DMS53 (cell line): ENCODE measurements at places on chromosomes 2 and 18.

GRCh38 chr2:43616967-43617680 lies 19.9 kb upstream of the PLEKHH2 start:
- no peak for DNase-seq

GRCh38 chr2:59440491-59440890 lies 1113.0 kb downstream of the BCL11A start:
- no peak for DNase-seq

- no peak for DNase-seq
These were observed 133.1 kb downstream of the NBAS start for GRCh38 chr2:15427987-15428386.

- DNase-seq: no peak
These were observed 13.1 kb upstream of the LRATD1 start for GRCh38 chr2:14619441-14619840.

DNA sequence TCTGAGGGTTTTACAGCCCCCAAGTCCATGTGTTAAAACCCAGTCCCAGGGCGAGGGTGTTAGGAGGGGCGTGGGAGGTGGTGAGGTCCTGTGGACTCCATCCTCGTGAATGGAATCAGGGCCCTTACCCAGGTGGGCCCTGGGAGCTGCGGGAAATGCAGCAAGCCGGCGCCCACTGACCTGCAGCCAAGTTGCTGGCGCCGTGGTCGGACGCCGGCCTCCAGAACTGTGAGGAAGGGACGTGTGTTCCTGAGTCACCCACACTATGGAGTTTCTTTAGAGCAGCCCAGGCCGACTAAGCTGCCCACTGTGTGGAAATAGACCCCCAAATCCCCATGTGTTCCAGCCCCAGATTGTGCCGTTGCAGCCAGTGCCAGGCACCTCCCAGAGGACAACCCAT lies 26.4 kb downstream of the CTDP1 start:
- no peak for DNase-seq

DNA sequence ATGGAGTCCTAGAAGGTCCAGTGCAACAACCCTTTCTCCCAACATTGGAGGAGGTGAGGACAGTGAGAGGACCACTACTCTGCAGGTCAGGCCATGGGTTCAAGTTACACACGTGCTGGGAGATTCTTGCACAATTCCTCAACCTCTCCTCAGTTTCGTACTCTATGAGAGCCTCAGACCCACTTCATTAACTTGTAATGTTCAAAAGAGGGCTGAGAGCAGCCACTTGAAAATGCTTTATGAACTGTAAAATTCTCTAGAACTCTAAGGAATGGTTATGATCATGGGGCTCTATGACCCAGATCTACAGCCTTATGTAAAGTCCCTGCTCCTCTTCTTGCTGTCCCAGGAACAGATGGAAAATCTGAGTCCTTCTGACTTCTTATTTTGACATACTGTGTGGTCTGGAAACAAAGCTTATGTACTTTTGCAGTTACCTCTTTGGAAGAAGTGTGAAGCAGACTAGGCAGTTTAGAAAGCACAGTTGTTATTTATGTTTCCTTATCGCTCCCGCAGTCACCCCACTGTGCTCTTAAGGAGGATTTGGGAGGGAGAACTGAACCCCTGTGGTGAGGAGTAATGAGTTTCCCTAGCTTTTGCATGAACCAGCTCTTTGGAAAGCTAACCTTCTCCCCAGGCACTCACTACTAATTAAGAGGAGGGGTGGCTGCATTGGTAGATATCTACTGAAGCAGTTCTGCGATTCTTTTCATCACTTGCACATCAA lies 296.6 kb downstream of the LRRTM1 start:
- DNase-seq: no peak

DNA sequence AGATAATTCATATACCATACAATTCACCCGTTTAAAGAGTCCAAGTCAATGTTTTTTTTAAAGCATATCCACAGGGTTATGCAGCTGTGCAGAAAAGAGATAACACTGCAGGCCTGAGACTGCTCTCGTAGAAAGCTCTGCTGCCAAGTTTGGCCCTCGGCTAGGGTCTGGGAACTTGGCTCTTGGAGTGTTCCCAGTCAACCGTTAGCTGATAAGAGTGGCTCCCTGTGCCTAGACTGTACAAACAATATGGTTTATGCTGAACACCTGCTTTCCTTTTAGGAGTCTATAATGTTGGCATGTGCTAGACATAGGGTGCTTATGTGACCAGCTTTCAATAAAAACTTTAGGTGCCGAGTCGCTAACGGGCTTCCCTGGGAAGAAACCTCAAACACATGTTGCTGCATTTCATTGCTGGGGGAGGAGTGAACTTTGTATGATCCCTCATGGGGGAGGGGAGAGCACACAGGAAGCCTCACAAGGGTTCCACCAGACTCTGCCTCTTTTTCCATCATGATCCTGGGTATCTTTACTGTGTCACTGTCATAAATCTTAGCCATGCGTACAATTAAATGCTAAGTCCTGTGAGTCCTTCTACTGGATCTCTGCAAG lies 34.7 kb downstream of the RFX8 start:
- DNase-seq: peak; percentile 33

DNA sequence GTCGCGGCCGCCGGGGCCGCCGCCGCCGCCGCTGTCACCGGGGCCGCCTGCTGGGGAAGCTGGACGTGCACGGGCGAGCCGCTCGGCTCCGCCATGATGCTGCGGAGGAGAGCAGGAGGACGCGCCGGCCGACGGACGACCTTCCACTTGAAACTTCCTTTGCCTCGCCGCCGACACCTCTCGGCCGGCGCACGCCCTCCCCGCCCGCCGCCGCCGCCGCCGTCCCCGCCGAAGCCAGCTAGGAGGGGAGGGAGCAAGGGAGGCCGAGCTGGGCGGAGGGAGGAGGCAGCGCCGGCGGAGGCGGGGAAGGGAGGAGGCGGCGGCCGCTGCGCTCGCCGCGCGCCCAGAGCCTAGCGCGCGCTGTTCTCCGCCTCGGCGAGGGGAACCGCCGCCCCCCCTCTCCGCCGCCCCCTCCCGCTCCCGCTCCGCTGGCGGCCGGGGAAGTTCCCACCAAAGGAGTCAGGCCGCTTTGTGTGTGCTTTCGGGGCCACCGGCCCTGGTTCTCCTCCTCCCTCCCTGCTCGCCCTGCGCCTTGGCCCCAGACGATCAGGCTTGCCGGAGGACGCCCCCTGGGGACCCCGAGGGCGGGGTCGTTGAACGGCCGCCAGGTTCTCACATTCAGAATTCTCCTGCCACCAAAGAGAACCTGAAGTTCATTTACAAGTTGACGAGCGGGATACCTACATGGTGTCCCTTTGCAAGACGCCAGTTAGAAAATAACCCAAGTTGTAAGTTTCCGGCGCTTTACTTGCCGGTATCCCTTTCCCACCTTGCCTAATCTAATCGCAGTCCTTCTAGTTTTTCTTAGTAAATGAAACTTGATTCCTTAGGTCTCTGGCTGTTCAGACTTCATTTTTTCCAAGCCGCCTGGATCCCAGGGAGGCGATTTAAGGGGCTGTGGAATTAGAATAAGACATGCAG lies at the start of gene STK39:
STK39 (minus strand) TSS at position 255 of the 921 bp plus-strand sequence; CDS start at position 95, 160 bp downstream.
- DNase-seq: peak; percentile 93

DNA sequence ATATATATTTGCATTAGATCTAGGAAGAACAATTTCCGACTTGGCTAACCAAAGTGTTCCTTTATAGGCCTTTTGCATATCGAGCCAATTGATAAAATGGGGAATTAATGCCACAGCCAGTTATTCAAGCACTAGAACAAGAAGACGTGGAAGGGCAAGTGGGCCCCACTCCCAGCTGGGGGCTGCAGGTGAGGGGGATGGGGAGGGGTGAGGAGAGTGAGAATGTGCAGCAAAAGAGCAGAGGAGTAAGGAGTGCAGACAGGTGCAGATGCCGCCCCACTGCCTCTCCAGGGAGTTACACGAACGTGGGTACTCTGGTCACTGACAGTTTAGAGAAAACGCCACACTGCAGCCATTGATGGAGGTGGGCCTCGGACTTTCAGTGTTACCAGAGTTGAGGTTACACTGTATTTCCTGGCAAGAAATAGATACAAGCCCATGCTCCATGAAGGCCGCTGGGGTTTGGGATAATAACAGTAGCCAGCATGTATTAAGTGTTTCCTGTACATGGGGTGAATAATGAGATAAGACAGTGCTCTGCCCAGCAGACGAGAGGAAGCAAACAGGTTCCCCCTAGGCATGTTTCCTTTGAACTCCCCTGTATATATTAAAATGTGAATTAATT lies 40.9 kb downstream of the GORASP2 start:
- DNase-seq: no peak

- peak; percentile 9 for DNase-seq
These were observed 52.0 kb downstream of the TNP1 start for GRCh38 chr2:216807857-216808272.

GRCh38 chr2:63127594-63127993 lies 77.0 kb downstream of the OTX1 start:
- DNase-seq: no peak

GRCh38 chr18:7638321-7638720 lies 71.2 kb downstream of the PTPRM start:
- no peak for DNase-seq

DNA sequence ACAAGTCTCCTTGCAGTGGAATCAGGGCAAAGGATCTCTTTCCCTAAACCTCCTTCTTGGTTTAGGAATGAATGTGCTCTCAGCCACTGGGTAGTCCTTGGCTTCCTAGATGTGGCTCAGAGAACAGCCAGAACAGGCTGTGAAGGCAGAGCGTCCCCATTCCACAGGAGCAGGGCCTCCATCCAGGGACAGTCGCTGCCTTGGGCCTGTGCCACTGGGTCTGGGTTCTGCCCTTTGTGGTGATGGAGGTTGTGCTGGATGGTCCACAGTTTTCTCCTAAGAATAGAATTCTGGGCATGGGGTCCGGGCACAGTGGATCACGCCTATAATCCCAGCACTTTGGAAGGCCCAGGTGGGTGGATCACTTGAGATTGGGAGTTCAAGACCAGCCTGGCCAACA lies 516.5 kb upstream of the RAB6C start:
- no peak for DNase-seq

DNA sequence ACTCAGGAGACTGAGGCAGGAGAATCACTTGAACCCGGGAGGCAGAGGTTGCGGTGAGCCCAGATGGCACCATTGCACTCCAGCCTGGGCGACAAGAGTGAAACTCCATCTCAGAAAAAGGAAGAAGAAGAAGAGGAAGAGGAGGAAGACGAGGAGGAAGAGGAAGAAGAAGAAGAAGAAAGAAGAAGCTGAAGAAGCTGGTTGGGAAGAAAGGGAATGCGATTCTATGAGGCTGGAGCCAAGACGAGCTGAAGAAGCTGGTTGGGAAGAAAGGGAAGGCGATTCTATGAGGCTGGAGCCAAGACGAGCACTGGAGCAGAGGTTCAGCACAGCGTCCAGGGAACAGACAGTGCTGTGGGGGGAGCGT lies 30.3 kb upstream of the TAF1B start:
- DNase-seq: no peak

GRCh38 chr2:147773479-147773878 lies 71.3 kb upstream of the ACVR2A start:
- no peak for DNase-seq

DNA sequence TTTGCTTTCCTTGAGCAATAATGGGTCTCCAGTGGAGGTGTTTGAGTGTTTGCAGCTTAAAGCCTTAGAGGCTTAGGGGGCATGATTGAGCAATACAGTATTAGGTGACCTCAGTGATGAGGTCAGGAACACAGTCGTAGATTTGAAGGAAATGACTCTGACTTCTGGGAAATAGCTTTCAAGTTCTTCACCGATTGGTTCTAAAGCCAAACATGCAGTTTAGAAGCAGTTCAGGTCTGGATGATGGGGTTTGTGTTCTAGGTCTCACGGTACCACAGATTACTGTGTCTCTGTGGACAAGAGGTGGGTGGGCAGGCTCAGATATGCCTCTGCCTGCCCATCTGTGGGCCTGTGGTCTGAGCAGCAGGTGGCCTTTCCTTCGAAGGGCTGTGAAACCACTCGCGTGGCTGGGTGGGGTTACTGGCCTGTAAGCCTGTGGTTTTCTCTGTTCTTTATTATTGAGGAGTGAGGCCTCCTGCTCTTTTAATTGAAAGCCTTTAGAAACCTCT lies 7.8 kb downstream of the MTHFD2 start:
- no peak for DNase-seq

GRCh38 chr2:10165282-10165681 lies 42.7 kb downstream of the RRM2 start:
- DNase-seq: no peak

DNA sequence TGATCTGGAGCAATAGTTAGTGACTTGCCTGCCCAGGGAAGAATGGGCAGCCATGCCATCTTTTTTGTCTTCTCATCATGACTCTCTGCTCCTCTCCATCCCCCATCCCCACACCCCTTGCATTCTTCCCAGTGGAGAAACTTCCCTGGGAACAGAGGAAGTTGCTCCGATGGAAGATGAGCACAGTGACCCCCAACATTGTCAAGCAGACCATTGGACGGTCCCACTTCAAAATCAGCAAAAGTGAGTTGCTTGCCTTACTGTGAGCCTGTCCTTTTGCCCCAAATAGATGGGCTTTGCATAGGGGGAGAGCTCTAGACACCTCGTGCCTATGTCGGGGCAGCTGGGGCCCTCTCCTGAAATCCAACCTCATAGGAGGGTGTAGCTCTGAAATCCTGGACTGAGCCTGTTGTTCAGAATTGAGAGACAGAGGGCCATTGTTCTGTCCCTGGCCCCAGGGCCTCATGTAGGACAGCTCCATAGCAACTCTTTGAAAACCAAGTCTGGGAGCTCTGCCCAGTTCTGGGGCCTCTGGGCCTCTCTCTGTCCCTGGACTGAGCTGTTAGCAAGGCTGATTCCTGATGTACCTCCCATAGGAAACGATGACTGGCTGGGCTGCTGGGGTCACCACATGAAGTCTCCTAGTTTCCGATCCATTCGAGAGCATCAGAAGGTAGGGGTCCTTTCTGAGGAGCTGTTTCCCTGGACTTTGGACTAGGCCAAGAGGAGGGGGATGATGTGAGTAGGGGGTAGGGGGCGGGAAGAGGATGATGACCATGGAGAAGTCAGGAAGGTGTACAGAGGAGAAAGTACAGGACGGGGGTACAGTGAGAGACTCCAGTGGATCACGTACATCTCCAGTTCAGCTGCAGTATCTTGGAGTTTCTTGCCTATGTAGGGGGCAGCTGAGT lies 35.2 kb downstream of the TTLL4 start:
- DNase-seq: no peak

DNA sequence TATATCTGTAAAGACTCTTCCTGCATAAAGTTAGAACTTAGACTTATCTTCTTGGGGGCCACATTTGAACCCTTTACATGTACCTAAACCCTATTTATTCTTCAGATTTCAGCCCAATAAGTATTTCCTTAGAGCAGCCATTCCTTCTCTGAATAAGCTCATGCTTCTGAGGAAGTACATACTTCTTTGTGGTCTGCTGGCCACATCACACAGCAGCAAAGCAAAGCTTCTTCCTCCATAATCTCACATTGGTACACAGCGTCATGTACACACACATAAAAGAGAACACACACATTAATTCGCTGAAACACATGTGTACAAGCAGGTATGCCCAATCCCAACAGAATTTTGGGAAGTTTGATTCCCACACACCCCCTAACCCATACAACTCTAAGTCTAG lies 331.0 kb downstream of the CDH2 start:
- DNase-seq: no peak
